CD4-positive, CD25-positive, alpha-beta regulatory T cell (primary cell): ENCODE measurements at places on chromosomes 5 and 9.

GRCh38 chr9:83185488-83186154, 122.7 kb upstream of the RASEF start:
- no peak for DNase-seq

GRCh38 chr5:135134691-135135381, 100.8 kb upstream of the PITX1 start:
- DNase-seq: no peak

DNA sequence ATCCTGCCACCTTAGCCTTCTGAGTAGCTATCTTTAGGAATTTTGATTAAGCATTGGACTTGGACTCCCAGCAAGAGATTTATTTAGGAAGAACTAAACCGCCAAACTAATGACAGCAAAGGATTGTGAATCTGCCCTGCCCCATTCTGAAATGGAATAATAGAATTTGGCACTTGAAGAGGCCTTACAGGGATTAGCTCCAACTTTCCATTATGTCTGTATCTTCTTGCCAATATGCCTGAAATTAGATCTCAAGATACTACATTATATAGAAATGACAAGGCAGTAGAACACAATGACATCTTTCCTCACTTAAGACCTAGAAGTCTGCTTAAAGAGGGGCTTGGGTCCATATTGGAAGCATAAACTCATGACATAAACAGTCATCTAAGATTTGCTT, 77.0 kb upstream of the DPYSL3 start:
- DNase-seq: no peak

GRCh38 chr9:90555351-90556057, 87.1 kb downstream of the DIRAS2 start:
- DNase-seq: no peak

DNA sequence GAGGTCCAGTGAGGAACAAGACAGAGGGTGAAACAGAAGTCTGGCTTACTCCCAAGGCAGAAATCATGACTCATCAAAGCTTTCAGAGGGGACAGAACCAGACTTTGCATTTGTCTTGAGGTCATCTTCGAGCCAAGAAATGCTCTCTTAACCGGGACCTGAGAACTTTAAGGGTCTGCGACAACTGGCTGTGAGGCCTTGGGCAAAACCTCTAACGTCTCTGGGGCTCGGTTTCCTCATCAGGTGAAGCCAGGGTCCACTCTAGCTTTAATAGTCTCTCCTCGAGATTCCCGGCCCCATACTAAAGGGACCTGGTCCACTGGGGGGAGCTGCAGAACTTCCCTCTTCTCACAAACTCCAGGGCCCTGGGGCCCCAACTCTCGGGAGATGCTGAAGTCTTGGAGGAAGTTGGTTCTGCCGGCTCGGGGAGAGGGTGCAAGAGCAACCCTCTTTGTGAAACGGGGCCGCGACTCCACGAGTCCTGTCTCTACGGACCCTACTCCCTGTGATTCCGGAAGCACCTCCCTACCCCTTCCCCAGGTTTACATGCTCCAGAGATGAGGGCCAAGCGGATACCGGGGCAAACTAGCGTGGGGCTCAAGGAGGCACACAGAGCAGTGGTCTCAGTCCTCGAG, 2.6 kb downstream of the GLIS3 start:
- DNase-seq: no peak

DNA sequence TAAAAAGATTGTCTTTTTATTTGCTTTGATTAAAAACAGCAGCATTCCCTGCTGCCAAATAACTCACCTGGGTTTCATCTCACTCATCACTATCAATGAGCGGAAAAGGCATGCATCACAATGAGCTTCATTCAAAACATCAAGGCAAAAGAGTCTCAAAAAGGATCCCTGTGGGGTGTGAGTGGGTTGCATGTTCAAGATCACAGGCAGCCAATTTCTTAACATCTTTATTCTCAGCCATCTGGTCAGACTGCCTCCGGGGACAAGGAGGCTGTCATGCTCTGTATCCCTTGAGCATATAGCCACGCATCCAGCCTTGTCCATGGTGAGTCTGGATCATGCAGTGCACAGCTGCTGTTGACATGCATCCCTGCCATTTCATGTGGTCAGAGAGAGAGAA, 117.1 kb downstream of the ICE1 start:
- no peak for DNase-seq

- no peak for DNase-seq
Measured at GRCh38 chr9:98178874-98179850, 13.3 kb downstream of the CORO2A start.

DNA sequence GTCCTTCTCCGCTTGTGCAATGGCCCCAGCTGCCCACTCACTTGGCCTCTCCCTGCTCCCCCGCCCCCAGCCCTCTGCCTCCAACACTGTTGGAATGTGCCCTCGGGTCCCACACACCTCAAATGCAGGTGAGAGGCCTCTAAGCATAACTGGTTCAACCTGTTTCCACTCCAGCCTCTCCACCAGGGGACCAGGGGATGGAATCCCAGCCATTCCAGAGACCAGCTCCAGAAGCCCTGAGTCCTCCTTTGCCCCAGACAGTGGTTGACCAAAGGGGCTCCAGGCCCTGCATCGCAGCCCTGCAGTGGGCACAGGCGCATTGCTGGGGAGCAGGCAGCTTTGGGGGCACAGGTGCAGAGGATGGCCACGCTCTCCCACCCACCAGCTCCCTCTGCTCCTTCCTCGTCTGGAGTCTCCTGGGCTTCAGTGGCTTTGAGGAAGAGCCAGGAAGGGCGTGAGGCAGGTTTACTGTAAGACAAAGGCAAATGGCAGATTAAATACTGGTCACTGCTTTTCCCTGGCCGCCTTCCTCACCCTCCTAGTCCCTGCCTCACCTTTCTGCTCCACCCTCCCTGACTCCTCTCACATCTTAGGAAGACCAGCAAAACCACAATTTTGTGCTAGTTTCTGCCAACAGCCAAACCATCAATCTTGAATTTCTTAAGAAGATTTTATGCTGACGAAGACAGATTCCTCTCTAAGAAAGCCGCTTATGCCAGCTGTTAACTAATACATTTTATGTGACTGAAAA, 29.1 kb upstream of the IRX2 start:
- DNase-seq: no peak
